ENCODE measurements at places on chromosomes 5 and 9.

- no peak for DNase-seq
Measured at GRCh38 chr5:66701244-66701643, 105.1 kb downstream of the MAST4 start.

DNA sequence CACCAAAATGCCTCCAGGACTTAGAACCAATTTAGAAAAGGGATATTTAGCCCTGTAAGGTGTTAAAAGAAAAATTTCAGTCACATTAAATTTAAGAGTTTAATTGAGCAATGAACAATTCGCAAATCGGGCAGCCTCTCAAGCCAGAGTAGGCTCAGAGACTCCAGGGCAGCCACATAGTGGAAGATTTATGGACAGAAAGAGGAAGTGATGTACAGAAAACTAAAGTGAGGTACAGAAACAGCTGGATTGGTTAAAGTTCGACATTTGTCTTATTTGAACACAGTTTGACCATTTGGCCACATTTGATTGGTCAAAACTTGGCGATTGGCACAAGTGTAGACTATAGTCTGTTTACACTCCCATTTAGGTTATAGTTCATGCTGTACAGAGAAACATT is 525.9 kb upstream of the ZNF608 start:
- DNase-seq, result no peak

DNA sequence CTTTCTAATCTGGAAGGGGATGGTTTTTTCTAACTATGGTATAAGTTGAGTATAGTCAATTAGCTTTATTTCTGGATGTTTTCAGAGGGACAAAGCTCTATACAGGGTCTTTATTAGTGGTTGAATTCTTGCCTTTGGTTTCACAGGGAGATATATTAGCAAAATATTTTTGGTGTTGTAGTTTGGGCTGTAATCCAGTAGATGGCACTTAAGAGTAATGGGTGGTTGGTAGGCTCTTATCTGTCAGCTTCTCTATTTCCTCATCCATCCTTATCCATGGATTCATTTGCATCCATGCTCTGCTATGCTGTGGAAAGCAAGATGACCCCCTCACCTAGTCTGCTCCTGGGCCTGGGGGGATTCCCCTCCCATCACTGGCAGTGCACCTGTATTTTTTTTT is 363.6 kb upstream of the CYLC2 start:
- no peak for DNase-seq

- no peak for DNase-seq
Measured at GRCh38 chr9:129485145-129485774, 135.6 kb downstream of the C9orf50 start.

GRCh38 chr5:125372694-125373631 is 626.5 kb upstream of the ZNF608 start:
- no peak for DNase-seq

DNA sequence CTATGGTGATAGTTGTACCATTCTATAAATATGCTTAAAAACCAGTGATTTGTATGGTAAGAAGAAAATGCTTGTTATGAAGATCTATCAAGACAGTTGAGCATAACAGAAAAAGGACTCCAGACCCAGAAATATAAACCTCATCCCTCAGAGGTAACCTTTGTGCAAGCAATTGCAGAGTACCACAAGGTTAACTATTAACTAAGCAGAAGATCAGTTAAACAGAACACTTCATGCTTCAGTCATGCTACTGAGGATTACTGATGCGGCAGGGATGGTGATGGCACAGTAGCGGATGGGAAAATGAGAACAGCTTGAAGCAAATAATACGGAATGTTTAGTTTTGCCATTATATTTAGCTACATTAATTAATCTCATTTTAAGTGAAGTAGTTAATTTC is 45.5 kb downstream of the IARS1 start:
- DNase-seq, result no peak

DNA sequence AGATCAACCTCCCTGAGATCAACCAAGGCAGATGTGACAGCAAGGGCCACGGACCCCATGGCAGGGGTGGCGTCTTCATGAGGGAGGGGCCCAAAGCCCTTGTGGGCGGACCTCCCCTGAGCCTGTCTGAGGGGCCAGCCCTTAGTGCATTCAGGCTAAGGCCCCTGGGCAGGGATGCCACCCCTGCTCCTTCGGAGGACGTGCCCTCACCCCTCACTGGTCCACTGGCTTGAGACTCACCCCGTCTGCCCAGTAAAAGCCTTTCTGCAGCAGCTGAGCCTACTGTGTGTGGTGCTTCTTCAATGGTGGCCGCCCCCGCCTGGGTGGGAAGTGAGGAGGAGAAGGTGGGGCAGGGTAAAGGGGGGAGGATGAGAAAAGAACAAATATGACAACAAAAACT is 8.3 kb downstream of the GPX3 start:
- DNase-seq, result no peak

DNA sequence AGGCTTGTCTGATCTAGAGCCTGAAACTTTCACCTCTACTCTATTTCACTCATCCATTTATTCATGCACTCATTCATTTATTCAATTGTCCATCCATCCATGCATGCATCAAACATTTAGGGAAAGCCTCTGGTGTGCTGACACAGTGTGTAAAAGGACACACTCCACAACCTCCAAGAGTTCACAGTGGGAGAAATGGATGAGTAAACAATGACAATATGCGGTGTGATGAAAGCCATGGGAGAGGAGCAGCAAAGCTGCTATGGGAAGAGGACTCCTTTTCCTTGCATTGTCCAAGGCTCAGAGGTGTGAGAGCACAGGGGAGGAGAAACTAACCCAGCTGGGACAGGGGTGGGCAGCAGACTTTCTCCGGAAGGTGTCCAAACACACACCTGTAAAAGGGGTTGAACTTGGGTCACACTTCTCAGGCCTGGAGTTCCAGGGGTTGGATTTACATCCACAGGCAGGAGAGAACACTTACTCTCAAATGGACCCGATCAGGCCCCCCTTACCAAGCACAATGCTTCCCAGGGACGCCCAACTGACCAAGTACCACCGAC is 21.2 kb upstream of the PFDN1 start:
- DNase-seq, result no peak

- no peak for DNase-seq
Measured at GRCh38 chr9:87065981-87066380, 118.7 kb upstream of the GAS1 start.

- no peak for DNase-seq
Measured at GRCh38 chr9:124411514-124412227, 3.6 kb downstream of the PSMB7 start.

Measured in SW 1271 (cell line).